Cardiac fibroblast (primary cell): ENCODE measurements at places on chromosomes 12 and 14.
A peak's percentile ranks its signal among the peaks of the same experiment; 100 is the strongest.

GRCh38 chr12:24496755-24497154, 452.1 kb downstream of the BCAT1 start:
- peak; percentile 12 for DNase-seq

DNA sequence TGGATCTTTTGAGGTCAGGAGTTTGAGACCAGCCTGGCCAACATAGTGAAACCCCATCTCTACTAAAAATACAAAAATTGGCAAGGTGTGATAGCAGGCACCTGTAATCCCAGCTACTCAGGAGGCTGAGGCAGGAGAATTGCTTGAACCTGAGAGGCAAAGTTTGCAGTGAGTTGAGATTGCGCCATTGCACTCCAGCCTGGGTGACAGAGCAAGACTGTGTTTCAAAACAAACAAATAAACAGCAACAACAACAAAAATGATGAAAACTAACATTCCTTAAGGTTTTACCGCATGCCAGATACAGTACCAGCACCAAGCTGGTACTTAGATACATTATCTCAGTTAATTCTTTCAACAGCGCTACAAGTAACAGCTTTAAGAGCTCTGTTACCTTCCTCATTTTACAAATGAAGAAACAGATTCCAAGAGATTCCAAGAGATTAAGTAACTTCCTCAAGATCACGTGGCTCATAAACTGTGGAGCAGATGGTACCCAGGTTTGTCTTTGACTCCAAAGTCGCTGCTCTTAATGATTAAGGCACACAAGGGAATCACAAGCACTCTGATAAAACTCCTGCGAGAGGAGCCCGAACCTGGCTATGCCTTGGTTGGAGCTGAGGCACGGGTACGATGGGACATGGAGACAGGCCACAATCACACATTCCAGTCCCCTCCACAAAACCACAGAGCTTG, 17.7 kb upstream of the PLEK2 start:
- DNase-seq: no peak

GRCh38 chr12:48157889-48158370, 615 bp upstream of the ASB8 start:
- no peak for DNase-seq

- DNase-seq: peak; percentile 66
These were observed 12.7 kb downstream of the SAMD4A start for GRCh38 chr14:54579621-54580020.

GRCh38 chr14:83071888-83072501, 1538.3 kb upstream of the SEL1L start:
- peak; percentile 17 for DNase-seq

- no peak for DNase-seq
These were observed 70.3 kb upstream of the SCN8A start for GRCh38 chr12:51520576-51521325.

- DNase-seq: no peak
These were observed 41.9 kb downstream of the PELI2 start for GRCh38 chr14:56160088-56160487.

DNA sequence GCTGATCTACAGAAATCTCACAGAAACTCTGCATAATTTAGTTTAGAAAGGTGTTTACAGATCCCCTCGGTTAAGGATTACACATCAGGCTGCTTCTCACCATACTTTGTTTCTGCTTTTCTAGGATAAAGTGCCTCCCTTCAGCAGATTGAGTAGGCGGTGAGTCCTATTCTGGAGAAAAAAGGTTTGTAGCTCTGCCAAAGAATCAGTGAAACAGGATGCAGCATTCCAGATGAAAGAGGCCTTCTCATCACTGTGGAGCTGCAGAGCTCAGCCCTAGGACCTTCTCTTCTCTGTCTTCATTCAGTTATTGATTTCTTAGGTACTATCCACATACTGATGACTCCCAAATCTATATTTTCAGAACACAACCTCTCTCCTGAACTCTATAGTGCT, 155.5 kb upstream of the KRR1 start:
- DNase-seq: peak; percentile 78

DNA sequence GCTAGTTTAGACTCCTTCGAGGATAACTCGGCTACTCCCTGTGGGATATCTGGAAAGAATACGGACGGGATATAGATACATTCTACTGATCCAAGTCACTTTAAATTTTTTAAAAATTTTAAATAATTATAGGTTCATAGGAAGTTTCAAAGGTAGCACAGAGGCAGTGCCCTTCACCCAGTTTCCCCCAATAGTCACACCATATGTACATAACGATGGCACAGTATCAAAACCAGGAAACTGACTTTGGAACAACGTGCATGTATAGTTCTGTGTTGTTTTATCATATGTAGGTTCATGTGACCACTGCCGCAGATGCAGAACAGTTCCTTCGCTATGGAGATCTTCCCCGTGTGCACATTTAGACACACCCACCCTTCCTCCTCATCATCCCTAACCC, 352.3 kb downstream of the CACNA1C start:
- DNase-seq: no peak

- no peak for DNase-seq
These were observed 30.6 kb upstream of the SLC38A2 start for GRCh38 chr12:46402941-46403718.

- DNase-seq: no peak
These were observed 81.9 kb upstream of the CCND2 start for GRCh38 chr12:4191642-4192041.

GRCh38 chr12:63985456-63985855, 141.0 kb downstream of the SRGAP1 start:
- DNase-seq: no peak

DNA sequence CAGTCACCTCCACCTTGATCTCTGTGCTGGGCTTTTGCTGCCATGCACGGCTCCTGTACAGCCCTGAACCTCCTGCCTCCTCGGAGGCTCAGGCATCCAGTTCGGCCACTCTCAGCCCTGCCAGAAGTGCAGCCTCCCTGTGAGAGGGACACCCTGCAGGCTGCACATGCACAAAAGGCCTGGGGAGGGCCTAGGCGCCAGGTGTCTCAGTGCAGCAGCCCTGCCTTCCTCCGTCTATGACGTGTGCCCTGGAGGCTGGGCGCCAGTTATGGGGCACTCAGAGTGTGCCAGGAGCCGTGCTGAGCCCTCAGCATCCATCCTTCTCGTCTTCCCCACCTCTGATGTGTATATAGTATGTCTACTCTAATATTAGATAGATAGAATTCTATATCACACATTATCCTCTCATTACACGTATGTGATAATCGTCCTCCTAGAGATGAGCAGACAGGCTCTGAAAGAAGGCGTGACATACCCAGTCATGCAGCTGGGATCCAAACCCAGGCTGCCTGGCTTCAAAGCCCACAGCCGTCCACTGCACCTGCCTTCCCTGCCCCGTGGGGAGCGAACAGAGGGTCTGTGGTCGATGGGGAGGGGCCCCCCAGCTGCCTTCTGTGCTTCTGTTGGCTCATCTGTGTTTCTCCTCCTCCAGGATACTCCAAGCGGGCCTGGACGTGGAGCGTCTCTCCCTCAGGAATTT, 101.1 kb downstream of the B4GALNT3 start:
- DNase-seq: no peak

- no peak for DNase-seq
These were observed 70.7 kb downstream of the SCARB1 start for GRCh38 chr12:124792961-124793441.

DNA sequence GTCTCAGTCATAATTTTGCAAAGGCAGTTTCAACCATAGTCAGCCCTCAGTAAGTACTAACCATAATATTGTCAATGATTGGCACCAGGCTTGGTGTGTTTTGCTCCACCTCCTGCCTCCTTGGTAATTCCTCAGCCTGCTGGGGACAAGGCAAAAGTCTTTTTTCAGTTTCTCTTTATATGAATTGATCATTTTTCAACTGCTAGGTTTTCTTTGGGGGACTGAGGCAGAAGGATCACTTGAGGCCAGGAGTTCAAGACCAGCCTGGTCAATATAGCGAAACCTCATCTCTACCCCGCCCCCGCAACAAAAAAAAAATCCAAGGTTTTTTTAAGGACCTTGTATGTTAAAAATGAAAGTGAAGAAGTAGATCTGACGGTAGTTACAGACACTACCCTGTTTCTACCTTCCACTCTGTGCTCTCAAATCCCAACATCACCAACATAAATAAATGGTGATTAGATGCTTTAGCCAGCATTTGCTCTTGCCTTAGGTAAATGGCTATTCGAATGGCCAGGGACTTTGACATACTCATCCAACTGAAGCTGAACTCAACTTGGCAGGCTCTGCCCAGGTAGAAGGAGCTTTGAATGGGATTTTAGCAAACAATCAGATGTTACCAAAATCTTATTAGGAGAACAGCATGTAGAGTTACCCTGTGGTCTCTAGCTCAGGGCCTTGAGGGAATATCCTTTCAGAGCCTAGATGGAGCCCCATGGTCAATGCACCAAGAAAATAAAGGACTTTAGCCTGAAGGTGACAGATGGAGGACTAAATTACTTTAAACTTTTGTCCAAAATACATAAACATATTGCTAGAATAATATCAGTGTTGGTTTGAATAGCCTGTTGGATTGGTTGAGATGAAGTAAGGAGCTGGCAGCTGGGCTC, 126.9 kb upstream of the AMIGO2 start:
- no peak for DNase-seq

GRCh38 chr12:94596596-94596995, 53.8 kb downstream of the TMCC3 start:
- no peak for DNase-seq
